ENCODE measurements at places on chromosomes 1 and 21.

DNA sequence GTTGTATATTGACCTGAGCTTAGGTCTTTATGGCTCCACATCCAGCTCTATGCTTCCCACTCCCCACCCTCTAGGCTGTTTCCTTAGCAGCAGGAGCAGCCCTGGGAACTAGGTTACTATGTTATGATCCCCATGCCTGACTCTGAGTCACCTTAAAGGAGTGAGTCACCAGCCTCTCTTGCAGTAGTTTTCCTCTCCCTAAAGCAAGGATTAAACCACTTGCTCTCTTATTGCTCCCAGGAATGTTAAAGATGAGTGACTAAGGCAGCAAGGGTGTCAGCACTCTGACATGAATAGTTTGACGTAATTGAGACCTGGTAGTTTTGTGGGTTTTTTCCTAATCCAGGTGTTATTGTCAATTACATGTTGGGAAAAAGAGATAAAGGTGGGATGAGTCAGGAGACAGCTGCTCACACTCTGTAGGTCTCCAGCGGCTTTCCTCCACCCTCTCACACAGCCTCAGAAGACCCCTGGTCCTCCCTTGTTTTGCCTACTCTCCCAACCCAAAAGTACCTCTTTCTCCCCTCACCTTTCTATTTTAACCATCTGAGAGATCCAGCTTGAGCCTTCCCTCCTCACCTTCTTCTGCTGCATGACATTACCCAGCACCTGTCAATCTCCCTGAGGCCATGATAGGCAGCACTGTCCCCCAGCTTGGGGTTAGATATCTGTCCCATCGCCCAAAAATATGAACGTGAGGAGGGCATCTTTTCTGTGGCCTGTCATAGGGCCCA lies 369.1 kb upstream of the VAMP3 start:
- DNase-seq, result no peak

DNA sequence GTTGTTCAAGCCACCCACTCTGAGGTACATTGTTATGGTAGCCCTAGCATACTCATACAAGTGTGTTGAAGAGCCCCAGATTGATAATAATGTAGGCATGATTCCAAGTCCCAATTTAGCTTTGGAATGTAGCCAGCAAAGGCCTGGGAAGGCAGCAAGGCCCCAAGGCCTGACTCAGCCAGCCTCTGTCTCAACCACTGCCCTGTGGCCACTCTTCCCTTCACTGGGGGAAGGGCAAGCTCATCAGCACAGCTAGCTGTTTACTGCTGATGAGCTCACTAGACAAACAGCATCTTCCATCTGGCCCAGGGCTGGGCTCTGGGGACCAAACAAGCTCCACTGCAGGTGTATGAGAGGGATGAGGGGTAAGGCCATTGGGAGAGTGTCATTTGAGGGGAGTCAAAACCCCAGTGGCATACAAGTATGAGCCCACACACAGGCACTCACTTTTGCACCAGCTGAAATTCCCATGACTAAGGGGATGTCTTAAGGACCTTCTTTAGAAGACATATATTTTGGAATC lies 2.2 kb upstream of the IRF6 start:
- peak; percentile 29 for DNase-seq

DNA sequence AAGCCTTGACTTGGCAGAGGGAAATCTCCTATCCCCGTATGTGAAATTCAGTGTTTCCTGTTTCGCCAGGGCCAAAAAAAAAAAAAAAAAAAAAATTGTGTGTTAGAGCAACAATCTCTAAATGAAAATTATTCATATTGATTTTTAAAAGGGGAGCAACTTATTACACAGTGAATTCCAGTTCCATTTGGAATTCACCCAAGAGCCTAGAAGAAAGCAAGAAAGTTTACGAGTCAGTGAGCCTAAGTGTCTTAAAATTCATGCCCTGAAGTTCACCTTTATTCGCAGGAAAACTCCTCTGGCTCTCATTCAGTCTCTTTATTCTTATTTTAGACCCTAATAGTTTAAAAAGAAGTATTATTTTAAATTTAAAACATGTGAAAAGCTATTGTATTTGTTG lies 42.1 kb upstream of the HUNK start:
- no peak for DNase-seq

GRCh38 chr1:53011175-53011574 lies 50.8 kb upstream of the PODN start:
- no peak for DNase-seq

GRCh38 chr1:101595881-101596374 lies 359.1 kb downstream of the S1PR1 start:
- no peak for DNase-seq

DNA sequence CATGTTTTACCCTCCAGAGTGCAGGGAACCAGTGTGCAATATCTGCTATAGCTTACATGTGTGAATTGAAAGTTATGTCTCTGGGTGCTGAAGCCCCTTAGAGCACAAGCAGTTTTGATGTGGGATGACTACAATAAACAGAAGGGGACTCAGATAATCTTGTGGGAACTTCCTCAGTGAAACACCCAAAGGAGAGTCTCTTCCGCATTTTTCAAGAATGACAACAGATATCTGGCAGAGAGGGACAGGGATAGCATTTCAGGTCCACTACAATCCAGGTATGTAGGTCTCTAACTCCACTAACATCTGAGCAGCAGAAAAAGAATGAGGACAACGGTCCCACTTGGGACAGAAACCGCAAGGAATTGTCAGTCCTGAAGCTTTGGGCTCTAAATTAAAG lies 67.6 kb upstream of the PDE4B start:
- DNase-seq, result no peak

GRCh38 chr1:91555074-91555730 lies 54.6 kb downstream of the CDC7 start:
- no peak for DNase-seq

DNA sequence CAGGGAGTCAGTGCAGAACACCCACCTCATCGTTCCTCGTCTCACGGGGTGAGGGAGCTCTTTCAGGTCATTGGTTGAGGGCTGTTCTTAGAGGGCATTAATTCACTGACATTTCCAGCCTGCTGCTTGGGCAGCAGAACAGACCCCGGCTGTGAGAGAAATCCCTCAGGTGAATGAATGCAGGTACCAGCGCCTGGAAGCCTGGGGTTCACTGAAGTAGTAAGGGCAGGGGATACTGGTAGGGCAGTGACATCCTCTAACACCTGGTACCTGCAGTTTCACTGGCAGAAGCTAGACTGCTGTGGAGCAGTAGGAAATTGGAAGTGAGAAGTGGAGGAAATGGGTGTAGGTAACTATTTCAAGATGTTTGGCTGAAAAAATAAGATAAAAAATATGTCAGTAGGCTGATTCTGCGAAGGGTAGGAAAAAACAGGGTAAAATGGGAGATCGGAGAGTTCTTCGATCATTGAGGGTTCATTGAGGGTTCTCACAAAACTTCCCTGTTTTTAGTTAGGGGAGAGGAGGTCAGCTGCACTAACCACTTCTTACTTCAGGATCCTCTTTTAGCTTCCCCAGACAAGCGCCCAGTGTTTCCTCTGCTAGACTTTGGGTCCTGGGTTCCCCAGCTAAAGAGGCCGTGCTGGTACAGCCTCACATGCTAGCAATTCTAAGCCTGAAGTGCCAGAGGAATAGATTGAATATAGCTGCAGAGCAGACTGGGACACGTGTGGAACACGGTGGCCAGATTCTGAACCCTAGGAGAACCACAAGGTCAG lies 55.2 kb downstream of the RNF220 start:
- DNase-seq, result no peak

DNA sequence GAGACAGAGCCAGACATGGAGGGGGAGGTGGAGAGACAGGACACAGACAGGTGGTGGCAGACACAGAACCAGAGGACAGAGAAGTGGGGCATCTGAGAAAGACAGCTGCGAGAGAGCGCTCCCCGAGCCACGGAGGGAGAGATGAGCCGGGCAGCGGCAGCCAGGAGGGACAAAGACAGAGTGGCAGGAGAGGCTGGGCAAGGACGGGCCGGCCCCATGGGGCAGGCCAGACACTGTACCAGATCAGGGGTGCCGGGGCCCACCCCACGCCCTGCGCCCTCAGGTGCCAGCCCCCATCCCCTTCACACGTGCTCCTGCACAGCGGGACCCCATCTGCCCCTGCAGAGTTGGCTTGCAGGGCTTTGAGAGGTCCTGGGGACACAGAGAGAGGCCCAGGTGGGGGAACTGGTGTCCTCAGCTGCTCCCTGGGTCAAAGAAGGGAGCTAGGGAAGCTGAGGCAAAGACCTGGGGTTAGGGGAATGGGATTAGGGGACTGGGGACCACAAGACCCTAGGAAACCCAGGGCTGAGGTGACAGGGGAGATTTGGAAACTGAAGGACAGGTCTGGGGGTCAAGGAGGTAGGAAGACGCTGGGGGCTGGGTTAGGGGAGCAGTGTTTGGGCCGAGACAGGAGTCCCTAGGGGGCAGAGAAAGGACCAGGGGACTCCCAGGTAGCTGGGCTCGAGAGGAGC lies 643 bp downstream of the FNDC5 start:
- no peak for DNase-seq

DNA sequence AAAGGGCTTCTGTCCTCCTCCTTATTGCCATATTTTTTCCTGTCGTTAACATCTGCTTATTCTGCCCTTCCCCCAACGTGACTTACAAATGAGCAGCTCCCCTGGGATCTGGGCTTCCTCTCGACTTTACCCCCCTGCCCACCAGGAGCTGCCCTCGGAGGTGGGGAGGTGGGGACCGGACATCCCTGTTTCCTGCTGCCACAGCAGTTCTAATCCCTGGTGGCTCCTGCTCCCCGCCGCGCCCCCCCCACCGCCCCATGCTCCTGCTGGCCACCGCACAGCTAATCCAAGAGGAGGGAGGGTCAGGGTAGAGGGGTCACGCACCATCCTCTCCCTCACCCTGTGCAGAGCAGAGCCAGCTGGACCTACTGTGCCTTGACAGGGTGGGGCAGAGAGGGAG lies 4.4 kb upstream of the SLC27A3 start:
- no peak for DNase-seq

- DNase-seq, result no peak
Observed at GRCh38 chr1:162444903-162445302, 33.0 kb upstream of the SH2D1B start.

DNA sequence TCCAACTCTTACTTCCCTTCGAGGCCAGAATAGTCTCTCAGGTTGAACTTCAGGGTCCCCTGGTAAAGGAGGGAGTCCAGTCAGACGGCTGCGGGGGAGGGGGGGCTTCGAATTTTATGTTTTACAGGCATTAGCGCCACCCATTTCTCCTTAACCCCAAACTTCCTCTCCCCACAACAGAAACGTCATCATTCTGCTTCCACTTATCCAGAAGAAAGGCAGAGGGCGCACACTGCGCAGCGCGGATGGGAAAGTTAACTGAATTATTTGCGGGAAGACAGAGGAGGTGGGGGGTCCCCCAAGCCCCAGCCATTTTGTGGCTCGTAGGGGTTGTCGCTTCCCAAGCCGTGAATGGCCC lies 529 bp upstream of the PRMT2 start:
- DNase-seq, result peak; percentile 56

DNA sequence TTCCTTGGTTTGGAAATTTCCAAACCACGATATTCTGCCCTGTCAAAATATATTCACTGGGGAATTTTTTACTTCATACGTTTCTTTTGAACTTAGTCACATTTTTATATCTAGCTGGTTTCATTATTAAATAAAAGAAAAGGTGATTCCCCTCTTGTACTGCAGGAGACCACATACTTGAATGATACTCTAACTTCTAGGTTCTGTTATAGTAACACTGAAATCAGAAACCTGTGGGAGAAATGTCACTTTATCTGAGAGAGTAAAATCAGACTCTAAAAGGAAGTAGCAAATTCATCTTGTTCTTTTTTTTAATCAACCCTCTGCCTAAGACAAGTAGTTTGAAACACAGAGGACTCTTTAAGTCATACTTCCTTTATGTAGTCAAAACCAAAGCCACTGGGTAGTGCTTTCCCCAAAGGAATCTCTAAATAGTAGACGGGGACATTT lies 34.4 kb downstream of the MRPL39 start:
- no peak for DNase-seq

GRCh38 chr1:200738327-200738948 lies at the start of gene CAMSAP2:
CAMSAP2 (plus strand) TSS chr1:200738893; CDS start chr1:200739828, 935 bp downstream.
- DNase-seq, result peak; percentile 92

DNA sequence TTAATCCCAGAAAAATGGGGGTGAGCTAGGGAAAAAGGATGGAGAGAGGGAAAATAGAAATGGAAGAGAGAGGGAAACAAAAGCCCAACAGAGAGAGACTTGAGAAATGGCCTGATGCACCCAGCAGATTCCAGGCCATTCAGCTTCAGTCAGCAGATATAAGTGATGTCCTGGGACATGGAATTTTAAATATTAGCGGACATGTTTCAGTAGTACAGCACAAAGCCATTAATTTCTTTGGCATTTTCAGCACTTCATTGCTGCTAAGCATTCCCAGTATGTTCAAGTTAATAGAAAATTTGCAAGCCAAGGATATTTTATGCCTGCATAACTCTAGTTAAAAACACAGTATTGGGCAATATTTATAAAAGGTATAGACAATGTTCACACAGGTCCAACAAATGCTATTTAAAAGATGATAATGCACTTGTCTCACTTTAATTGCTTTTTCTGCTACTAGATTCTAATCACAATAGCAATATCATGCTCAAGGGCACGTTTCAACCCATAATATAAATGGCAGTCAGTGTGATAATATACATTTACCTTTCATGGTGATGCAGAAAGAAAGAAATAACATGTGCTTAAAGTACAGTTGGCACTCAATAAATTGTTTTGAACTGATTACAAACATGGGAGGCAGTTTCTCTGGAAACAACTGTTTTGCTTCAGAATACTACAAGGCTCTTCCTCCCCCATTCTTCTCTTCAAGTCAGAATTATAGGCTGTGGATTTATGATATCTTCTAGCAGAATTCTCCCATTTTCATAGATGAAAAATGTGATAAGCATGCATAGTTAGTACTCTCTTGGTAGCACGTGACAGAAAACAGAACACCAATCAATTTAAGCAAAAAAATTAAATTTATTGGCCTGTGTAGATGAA lies 108.1 kb upstream of the MAGI3 start:
- no peak for DNase-seq

GRCh38 chr1:29513357-29513756 lies 277.0 kb downstream of the PTPRU start:
- DNase-seq, result peak; percentile 29

- no peak for DNase-seq
Observed at GRCh38 chr1:17877896-17878295, 122.8 kb downstream of the ACTL8 start.

DNA sequence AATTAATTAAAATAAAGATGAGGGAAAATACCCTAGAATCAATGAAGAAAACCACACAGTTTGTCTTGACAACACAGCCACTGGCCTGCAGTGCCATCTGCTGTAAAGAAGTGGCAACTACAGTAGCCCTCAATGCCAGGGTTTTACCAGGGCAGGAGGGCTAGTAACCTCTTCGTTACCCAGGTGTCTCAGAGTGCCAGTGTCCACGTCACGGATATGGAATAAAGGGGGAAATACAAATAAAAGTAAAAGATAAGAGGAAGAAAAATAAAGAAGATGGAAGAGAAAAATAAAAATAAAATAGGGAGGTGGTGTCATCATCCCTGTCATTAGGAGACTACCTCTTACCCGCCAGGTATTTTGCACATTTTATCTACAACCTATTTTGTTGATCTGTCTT lies 14.2 kb upstream of the SLC44A3 start:
- DNase-seq, result peak; percentile 36
